ENCODE measurements at places on chromosomes 4 and X.

DNA sequence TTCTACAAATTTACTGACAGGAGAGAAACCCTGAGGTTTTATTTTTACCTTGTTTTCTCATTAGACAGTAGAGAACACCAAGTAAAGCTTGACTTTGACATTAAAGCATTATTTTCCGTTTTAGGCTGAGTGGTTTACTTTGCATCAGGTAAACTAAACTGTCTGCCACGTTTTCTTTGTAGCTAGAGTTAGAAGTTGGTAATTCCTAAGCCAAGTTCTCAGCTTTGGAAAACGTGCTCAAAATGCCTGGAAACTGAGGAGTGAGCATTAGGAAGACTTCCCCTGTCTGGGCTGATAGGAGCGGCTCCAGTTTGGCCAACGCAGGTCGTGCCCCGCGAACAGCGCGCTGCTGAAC is 819 bp downstream of the PDLIM3 start:
- no peak for DNase-seq

DNA sequence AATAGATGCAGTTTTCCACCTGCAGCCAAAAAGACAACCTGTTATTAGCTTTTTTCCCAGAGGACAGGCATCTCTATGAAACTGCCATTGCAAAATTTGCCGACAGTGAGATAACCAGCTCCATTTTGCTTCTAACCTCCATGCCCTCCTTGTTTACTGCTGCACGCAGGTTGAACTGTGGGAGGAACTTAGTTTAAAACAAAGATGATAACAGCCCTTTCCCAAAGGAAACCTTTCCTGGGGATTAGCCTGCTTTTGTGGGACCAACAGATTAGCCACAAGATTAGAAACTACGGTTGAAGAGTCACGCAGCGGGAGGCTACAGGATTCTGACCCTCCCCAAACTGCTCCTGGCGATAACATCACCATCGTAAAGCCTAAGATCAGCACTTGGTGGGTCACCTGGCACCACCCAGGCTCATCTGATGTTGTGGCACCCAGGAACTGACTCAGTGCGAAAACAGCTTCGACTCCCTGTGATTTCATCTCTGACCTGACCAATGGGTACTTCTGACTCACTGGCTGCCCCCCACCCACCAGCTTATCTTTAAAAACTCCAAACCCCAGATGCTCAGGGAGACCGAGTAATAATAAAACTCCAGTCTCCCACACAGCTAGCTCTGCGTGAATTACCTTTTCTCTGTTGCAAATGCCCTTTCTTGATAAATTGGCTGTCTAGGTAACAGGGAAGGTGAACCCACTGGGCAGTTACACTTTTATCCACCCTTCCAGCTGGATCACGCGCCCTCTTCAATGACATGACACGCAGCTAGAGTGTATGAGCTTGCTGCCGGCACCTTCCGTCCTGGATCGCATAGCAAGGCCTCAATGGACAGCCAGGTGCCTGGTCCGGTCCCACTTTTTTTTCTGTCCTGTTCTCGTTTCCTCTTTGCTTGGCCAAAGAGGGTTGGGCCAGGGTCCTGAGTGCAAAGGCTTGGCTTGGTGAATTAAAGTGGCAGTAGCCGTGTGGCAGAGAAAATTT is 27.2 kb downstream of the NOP14 start:
- DNase-seq: no peak

GRCh38 chr4:39620551-39621313 is 17.9 kb downstream of the SMIM14 start:
- DNase-seq: no peak

- DNase-seq: no peak
Observed at GRCh38 chr4:37873386-37873785, 17.5 kb upstream of the TBC1D1 start.

GRCh38 chrX:8847360-8847759 is 46.2 kb upstream of the FAM9A start:
- DNase-seq: no peak

GRCh38 chrX:85907316-85907715 is 140.0 kb downstream of the CHM start:
- no peak for DNase-seq

GRCh38 chr4:80812145-80812544 is 218.4 kb upstream of the BMP3 start:
- no peak for DNase-seq

- no peak for DNase-seq
Observed at GRCh38 chr4:66555301-66555700, 885.0 kb upstream of the EPHA5 start.

- DNase-seq: no peak
Observed at GRCh38 chr4:147396105-147396504, 84.8 kb upstream of the EDNRA start.
